ENCODE measurements at places on chromosomes 16 and 17.

DNA sequence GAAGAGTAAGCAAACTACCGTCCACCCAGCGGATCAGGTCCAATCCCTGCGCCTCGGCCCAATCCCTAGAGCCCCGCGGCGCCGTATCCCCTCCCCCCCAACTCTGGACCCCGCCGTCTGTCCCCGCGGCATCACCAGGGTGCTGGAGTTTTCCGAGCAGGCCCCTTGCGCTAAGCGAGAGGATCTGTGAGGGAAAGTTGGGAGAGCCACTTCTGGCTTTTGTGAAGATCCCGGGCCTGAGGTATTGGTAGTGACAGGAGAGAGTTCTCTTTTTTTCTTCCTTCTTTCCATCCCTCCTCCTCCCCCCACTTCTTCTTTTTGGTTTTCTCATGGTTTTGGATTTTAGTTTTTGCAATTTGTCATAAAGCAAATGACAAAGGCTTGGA, 3.5 kb upstream of the DLX4 start:
- DNase-seq = no peak

- DNase-seq = no peak
Observed at GRCh38 chr16:81469710-81470535, 25.3 kb downstream of the CMIP start.

- DNase-seq = no peak
Observed at GRCh38 chr17:58703137-58703915, 10.9 kb downstream of the RAD51C start.

DNA sequence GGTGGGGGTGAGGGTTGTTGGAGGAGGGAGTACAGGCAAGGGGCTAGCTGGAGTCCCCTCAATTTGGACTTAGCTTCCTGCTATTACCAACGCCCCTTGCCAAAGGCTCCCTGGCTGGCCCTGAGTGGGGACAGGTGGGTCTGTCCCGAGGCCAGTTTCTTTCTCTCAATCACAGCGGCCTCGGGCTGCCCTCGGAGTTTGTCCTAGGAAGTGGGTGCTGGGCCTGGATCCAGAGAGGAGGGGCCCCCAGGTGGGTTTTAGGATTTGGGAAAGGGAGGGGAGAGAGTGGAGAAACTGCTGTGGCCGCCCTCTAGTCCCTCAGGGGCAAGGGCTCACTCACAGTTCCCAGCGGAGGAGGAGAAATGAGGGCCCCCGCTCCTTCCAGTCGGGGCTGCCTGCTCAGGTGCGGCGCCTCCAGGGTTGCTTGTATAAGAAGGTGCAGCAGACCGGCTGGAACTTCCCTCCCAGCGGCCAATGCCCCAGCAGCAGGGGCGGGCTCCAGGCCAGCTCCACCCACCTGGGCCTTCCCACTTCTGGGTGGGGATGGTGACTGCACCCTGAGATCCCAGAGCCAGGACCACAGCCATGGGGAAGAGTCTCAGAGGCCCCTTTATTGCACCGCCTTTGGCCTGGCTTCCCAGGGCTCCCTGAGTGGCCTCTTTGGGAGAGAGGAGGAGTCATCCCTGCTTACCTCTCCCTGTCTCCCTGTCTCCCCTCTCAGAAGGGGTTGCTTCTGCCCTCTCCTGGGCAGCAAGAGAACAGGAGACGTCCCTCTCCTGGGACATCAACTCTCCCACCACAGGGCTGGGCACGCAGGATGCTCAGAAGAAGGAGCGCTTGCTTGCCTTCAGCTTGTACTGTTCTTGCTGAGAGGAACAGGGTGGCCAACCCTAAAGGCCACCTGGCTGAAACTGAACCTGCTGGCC, 112.0 kb upstream of the SMURF2 start:
- peak; percentile 18 for DNase-seq

- no peak for DNase-seq
Observed at GRCh38 chr17:80856863-80857755, 134.5 kb upstream of the CHMP6 start.

DNA sequence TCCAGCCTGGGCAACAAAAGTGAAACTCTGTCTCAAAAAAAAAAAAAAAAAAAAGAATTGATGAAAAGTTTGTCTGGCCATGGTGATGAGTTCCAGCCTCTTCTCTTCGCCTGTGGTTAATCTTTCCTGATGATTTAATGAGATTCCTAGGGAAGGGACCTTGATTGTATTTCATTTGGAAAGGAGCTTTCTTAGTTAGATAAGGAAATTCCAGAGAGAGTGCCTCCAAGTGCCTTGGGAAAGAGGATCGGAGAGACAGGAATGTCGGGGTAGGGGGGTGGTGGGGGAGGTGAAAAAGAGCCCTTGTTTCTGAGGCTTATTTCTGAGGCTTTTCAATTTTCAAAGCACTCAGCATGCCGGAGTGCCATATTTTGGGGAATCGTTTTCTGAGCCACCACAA, 93.2 kb upstream of the SIAH1 start:
- no peak for DNase-seq

- no peak for DNase-seq
Observed at GRCh38 chr16:86531191-86531545, 20.8 kb downstream of the FOXF1 start.

- DNase-seq = no peak
Observed at GRCh38 chr16:50526796-50527195, 21.4 kb upstream of the NKD1 start.

GRCh38 chr17:45759761-45760160, 24.4 kb upstream of the CRHR1 start:
- DNase-seq = no peak

GRCh38 chr16:21611198-21611555, 11.8 kb downstream of the METTL9 start:
- DNase-seq = no peak

GRCh38 chr17:1467898-1468492, 12.0 kb upstream of the CRK start:
- no peak for DNase-seq

GRCh38 chr16:54405478-54405877, 118.9 kb upstream of the IRX3 start:
- DNase-seq = no peak

DNA sequence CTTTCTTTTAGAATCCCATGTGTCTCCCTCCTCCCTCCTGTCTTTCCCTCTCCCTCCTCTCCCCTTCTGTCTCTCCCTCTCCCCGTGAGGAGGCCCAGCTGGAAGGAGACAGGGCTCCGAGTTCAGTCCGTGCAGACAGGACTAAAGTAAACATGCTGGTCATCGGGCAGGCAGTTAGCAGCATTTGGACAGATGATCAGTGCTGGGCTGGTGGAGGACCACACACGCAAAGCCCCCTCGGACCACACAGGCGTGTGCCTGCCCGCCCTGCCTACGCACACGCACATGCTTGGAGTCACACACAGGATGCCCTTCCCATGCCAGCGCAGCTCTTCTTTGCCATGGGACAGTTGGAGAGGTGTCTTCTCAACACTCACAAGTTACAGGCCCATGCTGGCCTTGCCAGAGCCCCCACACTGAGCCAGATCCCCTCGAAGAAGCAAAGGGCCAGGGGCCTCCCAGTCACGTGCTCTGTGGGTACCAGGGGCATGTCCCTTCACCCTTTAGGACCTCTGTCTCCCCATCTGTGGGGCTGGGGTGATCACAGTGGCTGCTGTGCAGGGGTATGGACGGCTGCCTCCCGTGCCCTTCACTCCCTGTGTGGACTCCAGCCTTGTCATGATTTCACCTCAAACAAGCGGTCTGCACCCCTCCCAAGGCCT, 215.7 kb upstream of the FOXF1 start:
- DNase-seq = peak; percentile 91

DNA sequence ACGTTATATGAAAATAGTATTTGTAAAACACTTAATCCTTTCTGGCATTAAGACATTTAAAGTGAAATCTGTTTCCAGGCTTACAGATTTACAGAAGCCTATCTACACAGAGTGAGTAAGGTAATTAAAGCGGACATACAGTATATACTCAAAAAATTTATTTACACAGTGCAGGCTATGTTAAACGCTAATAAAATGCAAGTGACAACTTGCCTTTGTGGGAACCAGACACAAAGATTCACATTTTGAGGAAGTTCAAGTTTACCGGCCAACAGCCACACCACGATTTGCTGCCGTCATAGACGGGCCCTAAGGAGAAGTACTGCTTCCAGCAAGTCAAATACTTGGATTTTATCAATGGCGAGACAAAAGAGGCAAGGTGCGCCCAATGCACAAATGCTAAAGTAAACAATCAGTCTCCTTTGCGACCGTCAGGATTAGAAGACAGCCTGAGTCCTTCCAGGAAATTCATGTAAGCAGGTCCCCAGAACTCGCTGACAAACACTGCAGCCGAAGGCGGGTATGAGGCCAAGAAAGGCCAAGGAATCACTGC, 801 bp downstream of the VPS35 start:
- DNase-seq = no peak

DNA sequence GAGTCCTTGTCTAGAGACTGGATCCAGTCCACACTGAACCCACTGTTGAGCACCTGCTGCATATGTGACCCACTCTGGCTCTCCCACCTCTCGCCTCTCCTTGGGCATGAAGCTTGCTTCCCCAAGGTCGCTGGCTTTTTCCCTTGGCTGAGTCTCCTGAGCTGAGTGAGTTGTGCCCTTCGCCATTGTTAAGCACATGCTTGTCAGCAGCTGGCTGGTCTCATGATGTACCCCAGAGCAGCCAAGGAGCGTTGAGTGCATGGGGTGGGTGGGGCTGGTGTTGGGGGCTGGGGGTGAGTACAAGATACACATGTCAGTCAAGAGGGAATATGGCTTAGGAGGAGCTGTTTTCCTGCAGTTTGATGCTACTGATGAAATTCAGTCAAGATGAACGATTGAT, 165.6 kb downstream of the SNX29 start:
- DNase-seq = no peak

DNA sequence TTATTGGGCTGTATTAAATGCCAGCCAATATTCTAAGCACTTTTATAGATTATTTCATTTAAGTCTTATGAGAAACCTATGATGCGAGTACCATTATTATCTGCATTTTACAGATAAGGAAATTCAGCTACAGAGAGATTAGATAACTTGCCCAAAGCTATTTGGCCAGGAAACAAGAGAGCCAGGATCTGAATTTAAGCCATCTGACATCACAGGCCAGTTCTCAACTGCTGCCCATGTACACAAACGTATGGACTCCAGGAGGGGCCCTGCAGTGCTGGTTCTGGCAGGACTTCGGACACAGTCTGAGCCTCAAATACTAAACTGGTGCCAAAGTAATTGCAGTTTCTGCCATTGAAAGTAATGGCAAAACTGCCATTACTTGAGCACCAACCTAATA, 40.2 kb downstream of the CPPED1 start:
- DNase-seq = no peak

- DNase-seq = no peak
Observed at GRCh38 chr16:57908409-57908987, 62.4 kb downstream of the CNGB1 start.

- no peak for DNase-seq
Observed at GRCh38 chr17:58531661-58532554, 17.5 kb upstream of the MTMR4 start.
